SIG-M5 (cell line): ENCODE measurements at places on chromosomes 11 and 22.

GRCh38 chr22:44965171-44965570 is 44.6 kb downstream of the PHF21B start:
- no peak for DNase-seq

- DNase-seq: no peak
Measured at GRCh38 chr11:66115638-66116301, 45.7 kb downstream of the PACS1 start.

- DNase-seq: no peak
Measured at GRCh38 chr11:45651156-45651555, 14.3 kb downstream of the CHST1 start.

- no peak for DNase-seq
Measured at GRCh38 chr11:74272276-74272675, 39.2 kb downstream of the P4HA3 start.

GRCh38 chr11:12086271-12087074 is 23.9 kb upstream of the MICAL2 start:
- DNase-seq: no peak

DNA sequence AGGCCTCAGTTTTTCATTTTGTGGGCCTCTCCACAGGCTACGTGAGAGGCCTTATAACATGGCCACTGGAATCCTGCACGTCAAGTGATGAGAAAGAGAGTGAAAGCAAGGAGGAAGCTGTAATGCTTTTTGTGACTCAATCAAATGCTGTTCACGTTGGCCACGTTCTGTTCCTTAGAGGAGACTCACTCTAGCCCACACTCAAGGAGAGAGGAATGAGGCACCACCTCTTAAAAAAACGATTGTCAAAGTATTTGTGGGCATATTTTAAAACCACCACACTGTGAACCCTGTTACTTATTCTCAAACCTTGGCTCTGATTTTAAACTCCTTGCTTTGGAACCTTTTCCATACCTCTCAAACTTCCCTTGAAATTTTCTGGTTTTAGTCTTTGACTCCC is 705.0 kb downstream of the NELL1 start:
- DNase-seq: no peak

DNA sequence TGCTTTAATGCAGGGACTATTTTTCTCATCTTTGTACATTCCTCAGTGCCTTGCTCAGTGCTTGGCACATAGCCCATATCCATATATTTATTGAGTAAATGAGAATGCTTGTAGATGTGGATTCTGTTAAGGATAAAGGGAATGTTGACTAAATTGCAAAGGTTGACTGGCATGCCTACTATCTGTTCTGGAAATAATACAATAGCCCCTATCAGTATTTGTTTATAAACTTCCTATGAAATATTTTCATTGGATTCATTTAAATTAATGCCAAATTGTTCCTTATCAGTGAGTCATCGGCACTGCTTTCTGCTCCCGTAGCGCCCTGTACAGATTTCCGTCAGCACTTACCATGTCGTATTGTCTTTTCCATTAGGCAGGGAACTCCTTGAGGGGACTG is 8.0 kb downstream of the RNF121 start:
- DNase-seq: no peak

DNA sequence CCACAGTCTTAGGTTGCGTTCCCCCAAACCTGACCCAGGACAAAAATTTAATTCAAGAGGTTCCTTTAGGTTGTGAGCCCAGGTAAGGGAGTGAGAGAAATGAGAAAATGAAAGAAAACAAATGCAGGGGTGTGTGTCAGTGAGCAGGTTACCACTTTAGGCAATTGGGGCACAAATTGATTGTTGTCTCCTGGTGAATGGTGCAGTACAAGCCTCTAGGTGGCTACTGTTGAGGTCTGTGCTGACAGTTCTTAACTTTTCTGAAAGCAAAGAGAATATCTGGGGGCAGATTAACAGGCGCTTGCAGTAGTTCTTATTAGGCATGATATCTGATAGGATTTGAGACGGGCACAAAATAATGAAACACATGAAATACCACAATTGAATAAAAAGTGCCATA is 894.6 kb downstream of the FAM181B start:
- DNase-seq: no peak

GRCh38 chr11:56855217-56855616 is 106.7 kb upstream of the OR9G4 start:
- DNase-seq: no peak

DNA sequence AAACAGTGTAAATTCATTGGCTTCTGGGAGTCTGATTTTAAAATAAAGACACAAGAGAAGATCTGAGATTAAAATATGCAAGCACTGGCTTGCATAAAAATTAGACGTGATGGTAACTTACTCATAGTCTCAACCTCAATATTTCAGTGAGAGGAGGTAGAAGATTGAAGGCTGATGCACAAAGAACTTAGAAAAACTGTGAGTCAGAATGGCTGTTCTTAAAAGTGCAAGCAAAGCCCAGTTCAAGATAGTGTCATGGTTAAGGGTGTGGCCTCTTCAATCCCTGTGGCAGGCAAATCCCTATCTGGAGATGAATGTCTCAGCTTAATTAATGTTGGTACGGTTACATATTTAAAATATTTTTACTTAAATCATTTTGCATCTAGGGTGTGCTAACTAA is 33.6 kb upstream of the FIBIN start:
- no peak for DNase-seq

DNA sequence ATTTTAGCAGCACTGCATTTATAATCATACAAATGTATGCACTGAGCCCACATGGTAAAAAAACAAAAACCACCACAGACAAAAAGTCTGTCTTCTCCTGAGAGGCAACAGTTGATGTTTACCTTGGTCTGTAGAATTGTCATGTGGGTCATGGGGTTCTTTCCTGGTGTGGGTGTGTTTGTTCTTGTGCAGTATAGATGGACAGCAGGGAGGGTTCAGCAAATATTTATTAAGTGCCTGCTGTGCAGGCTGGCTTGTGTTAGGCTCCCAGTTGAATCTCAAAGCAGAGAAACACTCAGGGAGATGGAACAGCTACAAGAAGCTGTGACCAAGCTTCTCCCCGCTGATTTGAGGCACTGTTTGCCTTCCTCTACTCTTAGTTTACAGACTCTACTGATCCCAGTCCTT is 82.2 kb downstream of the PISD start:
- no peak for DNase-seq

- no peak for DNase-seq
Measured at GRCh38 chr11:119100994-119101758, 477 bp downstream of the DPAGT1 start.

DNA sequence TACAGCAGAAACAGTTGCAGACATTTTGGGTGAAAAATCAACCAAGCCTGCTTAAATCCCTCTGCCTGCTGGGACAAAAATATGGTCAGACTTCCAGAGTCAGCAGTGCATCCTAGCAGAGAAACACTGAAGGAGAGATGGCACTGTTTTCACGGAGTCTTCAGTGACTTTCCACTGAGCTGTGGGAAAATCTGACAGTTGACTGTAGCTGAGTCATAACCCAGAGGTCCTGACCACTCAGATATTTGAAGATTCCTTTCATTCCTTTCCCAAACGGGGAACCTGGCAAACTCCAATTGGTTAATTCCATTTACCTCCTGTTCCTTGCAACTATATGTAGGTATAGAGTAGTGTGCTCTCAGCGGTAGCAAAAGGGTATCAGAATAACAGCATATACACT is 20.9 kb upstream of the UPB1 start:
- DNase-seq: no peak

GRCh38 chr11:118100691-118101232 is 14.0 kb upstream of the SMIM35 start:
- no peak for DNase-seq

- peak; percentile 27 for DNase-seq
Measured at GRCh38 chr11:64745521-64746328, 1.8 kb upstream of the RASGRP2 start.

DNA sequence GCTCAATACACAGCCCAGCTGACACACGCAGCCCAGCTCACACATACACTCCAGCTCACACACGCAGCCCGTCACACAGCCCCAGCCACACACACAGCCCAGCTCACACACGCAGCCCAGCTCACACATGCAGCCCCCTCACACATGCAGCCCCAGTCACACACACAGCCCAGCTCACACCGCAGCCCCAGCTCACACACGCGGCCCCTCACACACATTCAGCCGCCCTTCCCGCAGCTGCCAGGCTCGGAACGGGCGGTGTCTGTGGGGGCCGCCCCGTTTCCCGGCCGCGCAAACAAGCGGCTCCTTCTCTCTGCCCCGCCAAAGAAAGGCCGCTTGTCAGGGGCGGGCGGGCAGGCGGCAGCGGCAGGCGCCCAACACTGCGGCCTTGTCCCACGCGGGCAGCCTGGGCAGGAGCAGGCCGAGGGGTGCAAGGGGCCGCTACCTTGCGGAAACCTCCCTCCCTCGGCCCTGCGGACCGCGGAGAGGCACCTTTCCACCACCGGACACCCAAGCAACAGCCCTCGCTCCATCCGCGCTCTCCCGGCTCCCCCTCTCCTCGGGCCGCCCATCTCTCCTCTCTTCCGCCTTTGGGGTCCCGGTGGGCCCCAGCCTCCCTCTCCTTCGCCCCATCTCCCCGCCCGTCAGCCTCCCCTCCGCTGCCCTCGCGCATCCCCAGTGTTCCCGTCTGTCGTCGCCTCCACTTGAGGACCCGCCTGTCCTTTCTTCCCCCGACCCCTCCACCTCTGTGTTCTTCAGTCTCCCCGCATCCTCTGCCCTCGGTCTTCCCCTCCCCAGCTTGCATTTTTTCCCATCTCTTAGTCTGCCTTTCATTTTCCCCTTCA is 2.2 kb downstream of the PHLDB1 start:
- no peak for DNase-seq

DNA sequence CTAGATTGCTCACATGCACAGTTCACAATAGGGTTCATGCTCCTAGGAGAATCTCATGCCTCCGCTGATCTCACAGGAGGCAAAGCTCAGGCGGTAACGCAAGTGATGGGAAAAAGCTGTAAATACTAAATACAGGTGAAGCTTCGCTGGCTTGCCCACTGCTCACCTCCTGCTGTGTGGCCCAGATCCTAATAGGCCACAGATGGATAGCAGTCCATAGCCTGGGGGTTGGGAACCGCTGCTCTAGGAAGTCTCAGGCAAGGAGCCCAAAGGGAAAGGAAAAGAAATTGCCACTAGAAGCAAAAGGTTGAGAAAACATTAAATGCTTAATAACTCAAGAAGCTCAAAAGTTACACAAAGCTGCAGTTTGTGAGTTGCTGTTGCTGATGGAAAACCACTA is 3.2 kb upstream of the TRPC6 start:
- DNase-seq: no peak

- DNase-seq: no peak
Measured at GRCh38 chr11:117183724-117184349, 5.3 kb downstream of the SIDT2 start.

DNA sequence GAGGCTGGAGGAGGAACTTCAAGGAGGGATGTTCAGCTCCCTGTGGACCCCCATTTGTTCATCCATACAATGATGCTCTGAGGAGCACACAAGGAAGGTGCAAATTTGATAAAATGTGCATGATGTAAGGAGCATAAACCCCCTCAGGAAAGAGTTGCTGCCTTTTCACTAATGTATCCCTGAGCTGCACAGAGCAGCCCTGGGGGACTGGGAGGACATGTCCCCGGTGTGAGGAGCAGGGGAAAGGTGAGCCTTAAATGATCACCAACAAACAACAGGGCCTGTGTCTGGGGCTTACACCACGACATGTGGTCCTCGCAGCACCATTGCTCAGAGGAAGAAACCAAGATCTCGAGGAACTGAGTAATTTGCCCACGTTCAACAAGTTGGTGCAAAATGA is 3.5 kb upstream of the MAPK8IP2 start:
- DNase-seq: no peak

DNA sequence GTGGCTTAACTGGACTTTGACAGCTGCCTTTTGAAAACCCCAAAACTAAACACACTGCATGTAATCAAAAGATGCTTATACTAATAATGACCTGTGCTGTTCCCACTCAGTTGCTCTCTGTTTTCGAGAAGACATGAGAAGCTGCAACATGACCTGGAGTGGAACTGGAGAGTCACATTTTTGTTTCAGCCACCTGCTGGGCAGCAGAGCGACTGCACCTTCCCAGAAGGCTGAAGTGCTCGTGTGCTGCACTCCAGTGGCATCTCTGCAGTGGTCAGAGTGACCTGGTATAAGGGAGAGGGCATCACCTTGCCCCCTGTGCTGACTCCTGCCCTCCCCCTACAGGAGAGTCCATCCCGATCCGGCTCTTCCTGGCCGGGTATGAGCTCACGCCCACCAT is 8.6 kb downstream of the THYN1 start:
- DNase-seq: no peak
